ENCODE measurements at places on chromosomes 2 and 18. TPM values are rescaled to one million over a fixed set of nuclear protein-coding genes. Genes with fewer than 3 reads are reported as not detected.

- no peaks in the 10 kb centered on the region for H3K36me3 ChIP-seq
- no peak overlapping the region for H3K4me3 ChIP-seq
- H3K27me3 ChIP-seq: no peaks in the 10 kb centered on the region
- H3K4me1 ChIP-seq: no peaks in the 10 kb centered on the region
- DNase-seq: no peak
Observed at GRCh38 chr2:165762723-165763122, 31.3 kb downstream of the GALNT3 start.

FEV gene
- total RNA-seq: not detected

GRCh38 chr2:112184121-112184520 is 45.9 kb downstream of the FBLN7 start:
- no peaks in the 10 kb centered on the region for H3K27me3 ChIP-seq
- DNase-seq: no peak
- H3K4me1 ChIP-seq: peaks cover 80% of the 10 kb centered on the region
- H3K27ac ChIP-seq: peak overlapping the region; percentile 91
- peak overlapping the region; percentile 88 for H3K4me3 ChIP-seq

DNA sequence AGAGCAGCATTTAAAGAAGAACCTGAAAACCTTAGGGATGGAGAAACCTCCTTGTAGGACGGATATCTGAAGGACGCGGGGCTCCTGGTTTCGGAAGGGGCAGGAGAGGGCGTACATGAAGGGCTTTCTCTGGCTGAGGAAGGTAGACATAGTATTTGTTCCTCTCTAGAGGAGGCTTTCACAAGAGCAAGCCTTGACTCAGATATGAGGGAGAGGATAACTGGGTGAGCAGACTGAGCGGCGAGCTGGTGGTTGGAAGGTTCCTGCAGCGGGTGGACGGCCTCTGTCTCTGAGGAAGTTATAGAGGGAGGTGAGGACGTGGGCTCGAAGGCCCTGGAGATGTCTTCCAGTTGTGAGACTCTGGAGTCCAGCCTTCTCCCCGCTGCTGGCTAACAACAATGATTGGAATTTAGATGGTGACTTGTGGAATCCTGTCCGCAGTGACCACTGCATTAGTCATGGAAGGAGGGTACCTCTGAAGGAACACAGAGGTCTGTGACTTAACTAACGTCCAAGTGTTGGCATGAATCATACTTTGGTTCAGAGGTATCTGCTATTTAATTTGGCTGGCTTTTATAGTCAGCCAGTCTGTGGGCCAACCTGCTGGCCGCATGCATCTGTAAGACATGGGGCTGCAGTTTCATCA is 80.9 kb downstream of the ASAP2 start:
- H3K4me3 ChIP-seq: no peak overlapping the region
- H3K27ac ChIP-seq: no peak overlapping the region
- H3K4me1 ChIP-seq: no peaks in the 10 kb centered on the region
- no peak for DNase-seq

GRCh38 chr2:29753671-29754444 is 167.5 kb downstream of the ALK start:
- H3K36me3 ChIP-seq: no peaks in the 10 kb centered on the region
- no peak for DNase-seq
- H3K4me1 ChIP-seq: no peaks in the 10 kb centered on the region
- H3K27ac ChIP-seq: no peak overlapping the region

DNA sequence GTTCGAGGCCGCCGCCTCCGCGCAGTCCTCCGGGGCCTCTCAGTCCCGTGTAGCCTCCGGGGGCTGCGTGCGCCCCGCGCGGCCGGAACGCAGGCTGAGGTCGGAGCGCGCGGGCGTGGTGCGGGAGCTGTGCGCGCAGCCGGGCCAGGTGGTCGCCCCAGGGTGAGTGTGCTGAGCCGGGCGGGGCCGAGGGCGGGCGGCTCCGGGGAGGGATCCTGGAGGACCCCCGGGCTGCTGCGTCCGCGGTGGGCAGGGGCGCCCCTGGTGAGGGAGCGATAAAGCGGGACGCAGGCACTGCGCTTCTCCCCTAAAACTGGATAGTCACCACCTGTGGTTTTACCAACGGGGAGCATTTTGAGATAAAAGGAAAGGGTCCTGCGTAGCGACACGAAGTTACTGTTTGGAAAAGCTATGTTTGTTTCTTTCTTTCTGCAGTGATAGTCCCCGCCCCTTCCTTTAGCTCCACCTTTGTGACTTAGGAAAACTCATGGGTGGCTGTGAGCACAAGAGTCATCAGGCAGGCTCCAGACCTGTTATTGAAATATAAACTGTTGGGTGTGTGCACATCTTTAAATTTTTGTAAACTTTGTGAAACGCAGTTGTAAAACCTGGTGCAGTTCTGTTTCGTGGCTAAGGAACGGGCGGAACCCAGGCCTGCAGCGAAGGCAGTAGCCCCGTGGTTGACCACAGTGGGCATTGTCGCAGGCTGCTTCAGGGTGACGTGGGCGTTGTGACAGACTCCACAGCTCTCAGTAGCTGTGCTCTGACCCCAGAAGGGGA is 687 bp downstream of the CTDP1 start:
- H3K36me3 ChIP-seq: peaks cover 64% of the 10 kb centered on the region
- peak overlapping the region; percentile 90 for H3K4me3 ChIP-seq
- peak; percentile 69 for DNase-seq
- H3K4me1 ChIP-seq: peaks cover 75% of the 10 kb centered on the region
- H3K27me3 ChIP-seq: no peaks in the 10 kb centered on the region

Measured in activated CD4-positive, alpha-beta T cell treated with anti-CD3 and anti-CD28 coated beads for 36 hours (primary cell).